ENCODE measurements at places on chromosomes 12 and 14.

DNA sequence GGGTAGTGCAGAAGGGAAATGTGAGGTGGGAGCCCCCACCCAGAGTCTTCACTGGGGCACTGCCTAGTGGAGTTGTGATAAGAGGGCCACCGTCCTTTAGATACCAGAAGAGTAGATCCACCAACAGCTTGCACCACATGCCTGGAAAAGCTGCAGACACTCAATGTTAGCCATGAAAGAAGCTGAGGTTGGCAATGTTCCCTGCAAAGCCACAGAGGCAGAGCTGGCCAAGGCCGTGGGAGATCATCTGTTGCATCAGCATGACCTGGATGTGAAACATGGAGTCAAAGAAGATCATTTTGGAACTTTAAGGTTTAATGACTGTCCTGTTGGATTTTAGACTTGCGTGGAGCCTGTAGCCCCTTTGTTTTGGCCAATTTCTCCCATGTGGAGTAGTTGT is 468.4 kb upstream of the FOXG1 start:
- DNase-seq, result no peak

GRCh38 chr12:53211476-53212381 is 4.7 kb upstream of the ITGB7 start:
- no peak for DNase-seq

GRCh38 chr12:30830751-30831150 is 76.0 kb upstream of the CAPRIN2 start:
- DNase-seq, result no peak

DNA sequence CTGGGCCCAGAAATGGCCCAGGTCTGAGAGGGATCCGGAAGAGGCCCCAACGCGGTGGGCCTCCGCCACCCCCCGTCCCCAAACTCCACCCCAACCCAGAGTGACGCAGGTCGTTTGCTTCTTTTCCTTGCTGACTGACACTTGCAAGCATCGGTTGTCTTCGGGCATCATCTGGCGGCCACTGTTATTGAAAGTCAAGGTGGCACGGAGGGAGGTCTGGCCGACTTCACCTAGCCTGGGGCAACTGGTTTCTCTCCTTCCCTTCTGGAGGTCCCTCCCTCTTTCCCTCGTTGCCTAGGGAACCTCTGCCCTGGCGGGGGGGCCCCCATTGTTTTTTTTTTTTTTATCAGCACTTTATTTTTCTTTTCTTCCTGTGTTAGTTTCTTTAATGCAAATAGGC is 241.8 kb downstream of the ALG10 start:
- DNase-seq, result no peak

- DNase-seq, result no peak
Observed at GRCh38 chr14:35229792-35230089, 62.4 kb upstream of the PSMA6 start.

DNA sequence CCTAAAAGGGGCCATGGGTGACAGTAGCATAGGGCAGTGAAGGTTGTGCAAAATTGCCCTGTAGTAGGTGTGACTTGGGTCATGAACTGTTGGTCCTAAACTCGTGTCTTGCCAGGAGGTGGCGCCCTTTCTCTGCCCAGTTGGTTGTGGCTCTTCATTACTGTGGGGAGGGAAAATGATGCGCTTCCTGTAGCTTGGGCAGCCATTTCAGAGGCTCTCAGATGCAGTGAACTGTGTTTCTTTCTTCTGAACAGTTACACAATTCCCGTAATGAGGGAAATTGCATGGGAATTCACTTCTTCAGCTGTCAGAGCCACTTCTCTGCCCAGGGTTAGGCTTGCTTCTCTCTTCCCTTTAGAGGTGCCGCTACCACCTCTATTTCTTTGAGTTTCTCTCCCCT is 148.1 kb upstream of the NRXN3 start:
- DNase-seq, result no peak

DNA sequence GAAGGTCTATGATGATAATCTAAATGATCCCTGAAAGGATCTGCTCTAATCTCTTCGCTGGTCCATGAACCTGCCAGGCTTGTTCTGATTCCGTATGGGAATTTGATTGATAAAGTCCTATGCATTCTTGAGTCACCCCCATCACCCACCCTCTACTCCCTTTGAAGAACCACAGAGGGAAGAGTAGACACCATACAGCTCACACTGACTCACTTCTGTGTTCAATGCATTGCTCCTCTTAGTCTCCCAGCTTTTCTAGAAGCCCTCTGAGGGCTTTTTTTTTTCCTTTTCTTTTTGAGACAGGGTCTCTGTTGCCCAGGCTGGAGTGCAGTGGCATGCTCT is 18.5 kb upstream of the GPRC5A start:
- DNase-seq, result no peak

DNA sequence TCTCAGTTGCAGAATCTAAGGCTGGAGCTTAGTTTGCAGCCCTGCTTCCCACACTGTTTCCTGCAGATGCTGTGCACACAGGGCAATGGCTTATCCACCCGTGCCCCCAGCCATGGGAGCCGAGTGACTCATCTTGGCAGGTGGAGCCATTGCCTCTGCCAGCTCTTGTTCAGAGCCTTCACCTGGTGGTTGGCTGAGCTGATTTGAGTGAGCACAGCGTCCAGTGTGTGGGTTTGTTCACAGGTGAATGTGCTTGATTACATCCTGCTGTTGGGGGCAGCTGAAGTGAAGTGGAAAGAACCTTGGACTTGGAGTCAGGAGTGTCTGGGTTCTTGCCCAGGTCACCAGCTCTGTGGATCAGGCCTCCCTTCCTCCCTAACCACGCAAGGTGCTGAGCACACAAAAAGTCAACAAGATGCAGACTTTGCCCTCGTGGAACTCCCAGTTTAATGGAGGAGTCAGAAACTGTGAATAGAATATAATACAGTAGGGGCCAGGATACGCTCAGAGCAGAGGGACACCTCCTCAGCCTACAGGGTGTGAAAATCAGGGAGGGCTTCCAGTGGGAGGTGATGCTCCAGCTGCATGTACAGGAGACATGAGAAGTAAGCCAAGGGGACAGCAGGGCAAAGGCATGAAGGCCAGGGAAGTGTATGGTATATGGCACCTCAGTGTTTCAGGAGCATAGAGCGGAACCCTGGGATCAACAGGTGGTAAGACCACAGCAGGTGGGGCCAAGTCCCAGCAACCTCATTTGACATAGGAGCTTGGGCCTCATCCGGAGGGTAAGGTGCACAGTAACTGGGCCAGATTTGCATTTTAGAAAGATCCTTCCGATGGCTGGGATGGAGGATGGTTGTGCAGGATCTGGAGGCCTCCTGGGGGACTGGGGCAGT is 22.8 kb downstream of the JDP2 start:
- DNase-seq, result no peak

- DNase-seq, result no peak
Observed at GRCh38 chr14:103889313-103890051, 38.8 kb upstream of the TDRD9 start.

GRCh38 chr14:93033084-93033982 is 82.4 kb downstream of the ITPK1 start:
- DNase-seq, result no peak

DNA sequence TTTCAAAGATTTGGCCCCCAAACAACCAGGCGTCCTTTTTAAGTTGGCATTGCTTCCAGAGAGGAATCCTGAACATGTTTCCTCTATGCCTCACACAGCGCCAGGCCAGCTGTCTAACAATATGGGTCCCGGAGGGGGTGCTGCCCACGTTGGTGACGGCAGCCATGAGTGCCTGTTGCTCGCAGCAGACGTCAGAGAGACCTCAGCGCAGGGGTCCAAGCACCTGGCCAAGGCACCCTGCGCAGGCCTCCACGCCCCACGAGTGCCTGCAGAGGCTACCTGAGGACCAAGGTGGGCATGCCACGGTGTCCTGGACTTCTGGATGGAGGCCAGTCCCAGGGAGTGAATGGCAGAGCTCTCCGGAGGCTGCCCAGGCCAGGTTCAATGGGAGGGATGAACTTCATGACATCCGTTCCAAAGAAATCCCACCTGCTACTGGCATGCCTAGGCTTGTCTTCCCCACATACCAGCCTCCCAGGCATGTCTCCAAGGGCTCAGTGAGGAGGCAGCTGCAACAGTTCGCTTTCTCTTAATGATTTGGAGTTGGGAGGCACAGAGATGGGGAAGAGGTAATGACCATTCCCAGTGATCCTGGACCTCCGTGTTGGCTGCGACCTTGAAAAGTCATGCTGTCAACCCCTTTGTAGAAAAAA is 11.6 kb upstream of the FOXN3 start:
- no peak for DNase-seq

DNA sequence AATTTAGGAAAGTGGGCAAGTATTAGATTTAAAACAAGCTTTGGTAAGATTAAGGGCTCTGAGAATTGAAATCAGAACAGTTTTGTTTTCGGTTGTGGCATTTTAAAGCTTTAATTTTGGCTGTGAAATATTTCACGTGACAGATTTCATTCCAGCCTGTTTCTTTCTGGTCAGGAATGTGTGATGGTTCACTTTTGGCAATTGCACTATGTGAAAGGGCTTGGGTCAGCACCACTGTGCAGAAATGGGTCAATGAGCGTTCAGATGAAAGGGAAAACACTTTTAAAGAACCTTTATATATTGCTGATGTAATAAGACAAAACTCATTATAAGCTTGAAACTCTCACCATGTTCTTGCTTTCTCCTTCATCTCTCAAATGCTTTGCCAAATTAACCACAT is 17.1 kb downstream of the NUBPL start:
- no peak for DNase-seq

GRCh38 chr12:57224973-57225679 is 4.4 kb upstream of the SHMT2 start:
- no peak for DNase-seq

DNA sequence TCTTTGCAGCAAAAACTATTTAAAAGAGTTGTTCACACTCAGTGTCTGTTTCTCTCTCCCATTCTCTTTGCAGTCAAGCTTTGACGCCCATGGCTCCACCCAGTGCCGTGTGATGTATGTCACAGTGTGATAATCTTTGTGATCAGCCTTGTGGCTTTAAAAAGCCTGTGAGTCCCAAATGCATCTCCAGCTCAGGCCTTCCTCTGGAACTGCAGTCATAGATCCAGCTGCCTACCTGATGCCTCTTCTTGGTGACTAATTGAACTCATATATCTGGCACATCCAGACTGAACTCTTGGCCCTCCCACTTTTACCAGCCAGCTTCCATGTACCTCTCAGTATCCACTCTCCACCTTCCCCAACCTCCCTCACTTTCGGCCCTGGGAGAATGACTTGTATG is 182.8 kb upstream of the ARHGAP5 start:
- DNase-seq, result no peak

GRCh38 chr14:103509864-103510723 is 12.5 kb downstream of the CKB start:
- no peak for DNase-seq

GRCh38 chr12:81819991-81820633 is 61.0 kb upstream of the PPFIA2 start:
- no peak for DNase-seq

- DNase-seq, result no peak
Observed at GRCh38 chr12:12436831-12437345, 80.0 kb downstream of the BORCS5 start.

DNA sequence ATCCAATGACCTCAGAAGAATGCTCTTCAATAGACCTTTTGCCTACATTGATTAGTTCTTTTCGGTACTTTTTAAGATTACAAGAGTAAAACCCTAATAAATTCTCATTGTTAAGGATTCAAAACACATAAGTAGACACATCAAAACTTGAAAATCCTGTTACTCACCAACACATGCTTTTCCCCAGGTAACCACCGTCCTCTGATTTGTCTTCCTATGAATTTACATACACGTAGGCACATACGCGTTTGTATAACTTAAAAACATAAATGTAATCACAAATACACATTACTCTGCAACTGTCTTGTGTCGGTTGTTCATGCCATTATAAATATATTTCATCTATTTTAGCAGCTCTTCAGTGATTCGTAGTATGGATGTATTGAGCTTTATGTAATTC is 910 bp upstream of the WASHC4 start:
- DNase-seq, result no peak

GRCh38 chr14:22387776-22388241 is 201.2 kb downstream of the DAD1 start:
- no peak for DNase-seq

GRCh38 chr12:121986489-121987245 is 35.0 kb upstream of the BCL7A start:
- no peak for DNase-seq

GRCh38 chr14:74502236-74503019 is 8.9 kb downstream of the ISCA2 start:
- DNase-seq, result no peak

- DNase-seq, result no peak
Observed at GRCh38 chr12:79681008-79681590, 9.7 kb downstream of the PAWR start.

GRCh38 chr14:60163693-60164092 is 1.5 kb downstream of the DHRS7 start:
- no peak for DNase-seq

GRCh38 chr12:115820656-115821055 is 456.8 kb downstream of the MED13L start:
- DNase-seq, result no peak

DNA sequence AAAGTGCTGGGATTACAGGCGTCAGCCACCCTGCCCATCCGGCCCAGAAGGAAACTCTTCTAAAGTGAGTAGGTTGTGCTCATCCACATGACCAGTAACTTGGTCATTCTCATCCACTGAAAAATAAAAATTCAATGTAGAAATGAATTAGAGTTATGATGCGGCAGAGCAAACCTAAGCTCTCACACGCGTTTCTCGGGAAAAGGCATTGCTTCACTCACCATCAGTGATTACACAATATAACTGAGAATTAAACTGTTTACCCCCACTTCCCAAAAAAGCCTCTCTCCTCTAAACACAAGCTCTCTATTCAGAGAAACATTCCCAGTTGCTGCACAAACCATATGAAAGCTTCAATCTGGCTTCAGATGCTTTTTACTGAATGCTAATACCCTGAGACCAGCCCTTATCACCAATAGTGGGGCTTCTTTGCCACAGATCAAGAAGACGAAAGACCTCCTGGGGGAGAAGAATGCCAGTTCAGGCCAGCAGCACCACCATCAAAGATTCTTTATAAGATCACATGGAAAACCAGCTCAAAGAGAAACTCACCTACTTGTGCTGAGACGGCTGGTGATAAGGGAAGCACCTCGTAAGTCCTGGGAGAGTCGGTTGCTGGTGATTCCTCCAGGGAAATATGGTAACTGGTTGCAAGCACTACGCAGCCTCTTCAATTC is 121.5 kb upstream of the SFSWAP start:
- DNase-seq, result no peak

DNA sequence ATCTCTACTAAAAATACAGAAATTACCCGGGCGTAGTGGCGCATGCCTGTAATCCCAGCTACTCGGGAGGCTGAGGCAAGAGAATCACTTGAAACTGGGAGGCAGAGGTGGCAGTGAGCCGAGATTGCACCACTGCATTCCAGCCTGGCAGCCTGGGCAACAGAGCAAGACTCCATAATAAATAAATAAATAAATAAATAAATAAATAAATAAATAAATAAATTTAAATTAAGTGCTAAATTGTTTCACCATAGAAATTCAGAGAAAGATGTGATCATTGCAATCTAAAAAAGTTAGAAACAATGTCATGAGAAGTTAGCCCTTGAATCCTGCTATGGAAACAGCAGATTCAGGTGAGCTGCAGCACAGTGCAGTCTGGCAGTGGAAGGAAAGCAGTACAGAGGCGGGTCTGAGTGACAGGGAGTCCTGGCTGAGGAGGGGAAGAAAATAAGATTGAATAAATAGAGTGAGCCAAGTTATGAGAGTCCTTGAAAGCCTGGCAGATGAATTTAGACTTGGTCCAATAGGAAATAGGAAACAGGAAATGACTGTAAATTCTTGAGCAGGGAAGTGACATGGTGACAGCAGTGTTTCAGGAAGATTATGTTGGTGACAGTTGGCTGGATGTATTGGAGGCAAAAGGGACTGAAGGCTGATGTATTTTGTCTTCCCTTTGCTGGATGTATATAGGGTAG is 241.5 kb downstream of the GXYLT1 start:
- DNase-seq, result no peak
